ENCODE measurements at places on chromosomes 3 and 15. TPM values are rescaled to one million over a fixed set of nuclear protein-coding genes. Genes with fewer than 3 reads are reported as not detected.

ACAN gene
- 0.77 TPM for total RNA-seq

FBXL22 gene
- not detected for total RNA-seq

CHL1 gene
- 106 TPM for total RNA-seq

OR5K4 gene
- not detected for total RNA-seq

MCTP2 gene
- 18.3 TPM for total RNA-seq

ZDHHC19 gene
- total RNA-seq = not detected

SST gene
- not detected for total RNA-seq

FGD5 gene
- not detected for total RNA-seq

USP13 gene
- total RNA-seq = 7.1 TPM

GCNT3 gene
- total RNA-seq = 0.59 TPM

KNSTRN gene
- 41.8 TPM for total RNA-seq

SEMA6D gene
- total RNA-seq = 7.5 TPM

GPR156 gene
- 0.08 TPM for total RNA-seq

PLSCR4 gene
- 3.2 TPM for total RNA-seq

GOLGA6L22 gene
- total RNA-seq = not detected

SHC4 gene
- total RNA-seq = 21.3 TPM

All from SK-MEL-5 (cell line).